CD8-positive, alpha-beta memory T cell (primary cell): ENCODE measurements at places on chromosomes 4 and X.

DNA sequence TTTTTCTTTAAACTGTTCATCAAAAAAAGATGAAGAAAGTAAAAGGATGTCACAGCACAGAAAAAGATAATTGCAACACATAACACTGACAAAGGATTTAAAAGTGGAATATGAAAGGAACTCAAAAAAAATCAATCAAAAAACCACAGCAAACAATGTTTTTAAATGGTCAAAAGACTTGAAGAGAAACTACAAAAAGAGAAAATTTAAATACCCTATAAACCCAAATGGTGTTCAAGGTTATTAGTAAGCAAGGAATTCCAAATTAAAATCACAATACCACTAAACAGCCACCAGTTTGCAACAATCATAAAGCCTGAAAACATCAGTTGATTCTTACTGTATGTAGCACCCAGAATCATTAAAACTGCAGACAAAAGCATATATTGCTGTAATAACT, 36.5 kb upstream of the PCDH10 start:
- DNase-seq, result no peak
- H3K27me3 ChIP-seq, result no peaks in the 10 kb centered on the region
- no peak overlapping the region for H3K4me3 ChIP-seq
- H3K4me1 ChIP-seq, result no peaks in the 10 kb centered on the region

DNA sequence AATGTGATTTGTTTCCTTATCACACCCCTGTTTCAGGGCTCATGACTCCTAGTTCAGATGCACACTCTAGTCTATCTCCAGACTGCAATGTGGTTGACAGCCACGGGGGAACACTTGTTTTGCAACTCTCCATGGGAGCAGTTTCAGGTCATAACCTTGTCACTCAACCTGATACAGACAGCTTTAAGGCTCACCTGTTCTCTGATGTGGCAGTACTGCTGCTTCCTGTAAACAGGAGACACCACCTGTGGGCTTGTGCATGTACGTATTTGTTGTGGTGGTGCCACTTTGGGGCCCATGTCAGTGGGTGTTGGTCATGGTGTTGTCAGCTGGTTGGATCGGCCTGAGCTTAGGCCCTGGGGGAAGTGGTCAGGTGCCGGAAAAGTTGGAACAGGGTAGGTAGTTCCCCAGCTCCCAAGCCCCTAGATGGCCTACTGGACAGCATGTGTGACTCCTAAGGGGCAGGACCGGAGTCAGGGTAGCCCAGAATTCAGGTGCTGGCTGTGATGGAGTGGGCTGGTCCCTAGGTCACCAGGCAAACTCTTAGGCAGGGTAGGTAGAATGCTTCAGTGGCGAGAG, 46.2 kb downstream of the FAM9B start:
- H3K36me3 ChIP-seq, result no peaks in the 10 kb centered on the region
- no peak overlapping the region for H3K4me3 ChIP-seq
- DNase-seq, result peak; percentile 3
- H3K4me1 ChIP-seq, result peaks cover 24% of the 10 kb centered on the region
- H3K27me3 ChIP-seq, result no peaks in the 10 kb centered on the region

DNA sequence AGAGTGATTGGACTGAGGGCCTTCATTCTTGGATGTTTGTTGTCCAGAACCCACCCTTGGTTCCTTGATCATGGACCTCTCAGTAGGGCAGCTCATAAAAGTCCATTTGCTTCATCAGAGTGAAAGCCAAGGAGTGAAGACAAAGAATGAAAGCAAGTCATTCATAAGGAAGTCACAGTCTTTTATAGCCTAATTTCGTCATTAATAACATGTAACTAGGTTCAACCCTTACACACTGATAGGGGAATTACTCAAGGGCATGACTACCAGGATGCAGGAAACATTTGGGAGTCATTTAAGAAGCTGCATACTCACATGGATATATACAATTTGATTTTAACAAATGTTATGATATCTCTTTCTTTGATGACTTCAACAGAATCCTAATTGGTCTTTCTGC, 95.2 kb downstream of the RPA4 start:
- no peak for DNase-seq
- H3K27ac ChIP-seq, result no peak overlapping the region
- no peak overlapping the region for H3K4me3 ChIP-seq
- H3K36me3 ChIP-seq, result no peaks in the 10 kb centered on the region
- no peaks in the 10 kb centered on the region for H3K27me3 ChIP-seq

- no peaks in the 10 kb centered on the region for H3K4me1 ChIP-seq
- DNase-seq, result no peak
- no peaks in the 10 kb centered on the region for H3K36me3 ChIP-seq
- H3K4me3 ChIP-seq, result no peak overlapping the region
- no peaks in the 10 kb centered on the region for H3K27me3 ChIP-seq
These were observed 69.4 kb downstream of the ARX start for GRCh38 chrX:24946369-24946768.

GRCh38 chrX:572538-573124, 58.0 kb upstream of the SHOX start:
- no peaks in the 10 kb centered on the region for H3K27me3 ChIP-seq
- DNase-seq, result no peak
- no peak overlapping the region for H3K27ac ChIP-seq
- H3K36me3 ChIP-seq, result no peaks in the 10 kb centered on the region
- H3K4me3 ChIP-seq, result no peak overlapping the region

DNA sequence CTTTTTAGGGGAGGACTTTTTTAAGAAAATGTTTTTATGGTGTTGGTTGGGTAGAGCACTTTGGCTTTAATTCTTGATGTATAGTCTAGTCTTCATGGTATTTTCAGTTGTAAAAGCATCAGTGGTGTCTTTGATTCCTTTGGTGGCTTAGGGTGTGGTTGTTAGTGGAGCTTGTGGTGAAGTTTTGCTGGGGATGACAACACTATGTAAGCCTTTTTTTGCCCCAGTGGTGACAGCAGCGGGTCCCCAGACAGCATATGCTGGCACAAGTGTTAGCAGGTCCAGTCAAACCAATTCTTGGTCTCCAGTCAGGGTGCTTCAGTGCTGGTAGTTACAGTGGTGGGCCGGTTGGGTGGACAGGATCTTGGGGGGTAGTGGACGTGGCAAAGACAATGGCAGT, 52.0 kb downstream of the CHIC1 start:
- no peaks in the 10 kb centered on the region for H3K36me3 ChIP-seq
- no peak for DNase-seq
- no peak overlapping the region for H3K27ac ChIP-seq
- no peaks in the 10 kb centered on the region for H3K27me3 ChIP-seq
- H3K4me3 ChIP-seq, result no peak overlapping the region

GRCh38 chrX:106780664-106781377, 21.7 kb upstream of the TBC1D8B start:
- no peak overlapping the region for H3K27ac ChIP-seq
- no peaks in the 10 kb centered on the region for H3K27me3 ChIP-seq
- no peaks in the 10 kb centered on the region for H3K4me1 ChIP-seq

GRCh38 chr4:160562661-160563060, 1459.8 kb downstream of the RAPGEF2 start:
- H3K27ac ChIP-seq, result no peak overlapping the region
- H3K4me1 ChIP-seq, result no peaks in the 10 kb centered on the region
- DNase-seq, result no peak
- H3K4me3 ChIP-seq, result no peak overlapping the region
- H3K27me3 ChIP-seq, result no peaks in the 10 kb centered on the region

DNA sequence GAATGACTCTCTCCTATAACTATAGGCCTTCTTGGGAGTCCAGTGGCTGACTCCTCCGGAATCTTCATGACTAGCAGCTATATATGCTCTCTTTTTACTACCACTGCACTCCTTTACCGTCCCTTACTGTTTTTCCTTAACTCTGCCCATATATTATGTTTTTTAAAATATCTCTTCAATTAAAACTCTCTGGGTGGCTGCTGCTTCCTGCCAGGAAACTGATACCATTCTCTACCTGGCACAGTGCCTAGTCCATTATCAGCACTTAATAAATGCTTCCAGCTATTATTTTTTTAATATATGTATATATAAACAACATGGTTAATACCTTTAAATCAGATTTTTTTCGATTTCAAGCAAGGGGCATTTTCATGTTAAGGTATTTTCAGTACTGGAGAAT, 136.6 kb upstream of the FAM47B start:
- no peaks in the 10 kb centered on the region for H3K36me3 ChIP-seq
- H3K4me3 ChIP-seq, result no peak overlapping the region
- H3K27me3 ChIP-seq, result no peaks in the 10 kb centered on the region

GRCh38 chr4:133347409-133347808, 198.3 kb downstream of the PCDH10 start:
- no peaks in the 10 kb centered on the region for H3K27me3 ChIP-seq
- no peak overlapping the region for H3K27ac ChIP-seq
- no peak for DNase-seq
- no peaks in the 10 kb centered on the region for H3K4me1 ChIP-seq
- H3K36me3 ChIP-seq, result no peaks in the 10 kb centered on the region

GRCh38 chr4:119034276-119035008, 101.2 kb upstream of the MYOZ2 start:
- H3K4me1 ChIP-seq, result no peaks in the 10 kb centered on the region
- H3K36me3 ChIP-seq, result no peaks in the 10 kb centered on the region
- H3K27me3 ChIP-seq, result peaks cover 7% of the 10 kb centered on the region
- H3K4me3 ChIP-seq, result no peak overlapping the region
- no peak overlapping the region for H3K27ac ChIP-seq

DNA sequence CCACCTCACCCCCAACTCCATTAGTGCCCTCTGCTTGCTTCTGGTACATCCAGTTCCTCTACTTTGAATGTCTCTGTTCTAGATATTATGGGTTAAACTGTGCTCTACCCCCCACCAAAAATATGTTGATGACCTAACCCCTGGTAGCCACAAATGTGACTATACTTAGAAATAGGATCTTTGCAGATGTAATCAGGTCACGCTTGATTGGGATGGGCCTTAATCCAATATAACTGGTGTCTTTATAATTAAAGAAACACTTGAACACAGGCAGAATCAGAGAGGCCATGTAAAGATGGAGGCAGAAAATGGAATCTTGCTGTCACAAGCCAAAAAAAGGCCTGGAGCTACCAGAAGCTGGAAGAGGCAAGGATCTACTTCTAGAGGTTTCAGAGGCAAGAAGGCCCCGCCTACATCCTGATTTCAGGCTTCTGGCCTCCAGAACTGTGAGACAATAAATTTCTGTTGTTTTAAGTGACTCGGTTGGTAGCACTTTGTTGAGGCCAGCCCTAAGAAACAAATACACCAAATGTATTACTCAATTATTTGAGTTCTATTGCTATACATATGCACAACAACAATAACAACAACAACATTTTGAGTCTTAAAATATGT, 220.0 kb downstream of the PPP3CA start:
- no peaks in the 10 kb centered on the region for H3K4me1 ChIP-seq
- H3K4me3 ChIP-seq, result no peak overlapping the region
- no peak overlapping the region for H3K27ac ChIP-seq
- no peak for DNase-seq

DNA sequence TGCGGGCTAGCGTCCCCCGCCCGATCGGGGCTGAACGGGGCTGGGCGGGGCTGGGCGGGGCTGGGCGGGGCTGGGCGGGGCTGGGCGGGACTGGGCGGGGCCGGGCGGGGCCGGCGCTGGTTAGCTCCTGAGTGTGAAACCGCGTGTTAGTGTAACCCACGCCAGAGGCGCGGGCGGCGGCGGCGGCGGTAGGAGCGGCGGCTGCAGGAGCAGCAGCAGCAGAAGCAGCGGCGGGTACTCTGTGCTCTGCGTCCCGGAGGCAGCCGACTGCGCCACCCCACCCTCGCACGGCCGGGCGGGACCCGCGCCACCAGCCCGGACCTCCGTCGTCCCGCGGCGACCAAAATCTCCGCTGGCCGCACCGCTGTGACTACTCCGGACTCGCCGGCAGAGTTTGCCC, 128.1 kb downstream of the LAS1L start:
- no peaks in the 10 kb centered on the region for H3K27me3 ChIP-seq
- no peak overlapping the region for H3K27ac ChIP-seq
- no peak for DNase-seq
- no peaks in the 10 kb centered on the region for H3K36me3 ChIP-seq
- H3K4me3 ChIP-seq, result no peak overlapping the region

GRCh38 chrX:68061206-68061535, 372.1 kb downstream of the OPHN1 start:
- no peaks in the 10 kb centered on the region for H3K27me3 ChIP-seq
- H3K4me1 ChIP-seq, result no peaks in the 10 kb centered on the region
- H3K4me3 ChIP-seq, result no peak overlapping the region
- no peaks in the 10 kb centered on the region for H3K36me3 ChIP-seq
- H3K27ac ChIP-seq, result no peak overlapping the region

GRCh38 chr4:158094413-158095134, 78.3 kb downstream of the GASK1B start:
- H3K36me3 ChIP-seq, result no peaks in the 10 kb centered on the region
- no peak overlapping the region for H3K4me3 ChIP-seq
- no peaks in the 10 kb centered on the region for H3K4me1 ChIP-seq
- H3K27me3 ChIP-seq, result no peaks in the 10 kb centered on the region
- DNase-seq, result no peak
- no peak overlapping the region for H3K27ac ChIP-seq

GRCh38 chrX:102154900-102155805, 624 bp downstream of the BEX5 start:
- peak; percentile 45 for DNase-seq
- H3K4me1 ChIP-seq, result peaks cover 3% of the 10 kb centered on the region
- H3K4me3 ChIP-seq, result peak overlapping the region; percentile 75
- no peaks in the 10 kb centered on the region for H3K27me3 ChIP-seq
- no peaks in the 10 kb centered on the region for H3K36me3 ChIP-seq

- no peak for DNase-seq
- H3K4me1 ChIP-seq, result peaks cover 91% of the 10 kb centered on the region
- H3K27me3 ChIP-seq, result no peaks in the 10 kb centered on the region
- H3K27ac ChIP-seq, result peak overlapping the region; percentile 51
- no peaks in the 10 kb centered on the region for H3K36me3 ChIP-seq
These were observed 165.3 kb upstream of the PPP1R2C start for GRCh38 chrX:42943051-42943974.

DNA sequence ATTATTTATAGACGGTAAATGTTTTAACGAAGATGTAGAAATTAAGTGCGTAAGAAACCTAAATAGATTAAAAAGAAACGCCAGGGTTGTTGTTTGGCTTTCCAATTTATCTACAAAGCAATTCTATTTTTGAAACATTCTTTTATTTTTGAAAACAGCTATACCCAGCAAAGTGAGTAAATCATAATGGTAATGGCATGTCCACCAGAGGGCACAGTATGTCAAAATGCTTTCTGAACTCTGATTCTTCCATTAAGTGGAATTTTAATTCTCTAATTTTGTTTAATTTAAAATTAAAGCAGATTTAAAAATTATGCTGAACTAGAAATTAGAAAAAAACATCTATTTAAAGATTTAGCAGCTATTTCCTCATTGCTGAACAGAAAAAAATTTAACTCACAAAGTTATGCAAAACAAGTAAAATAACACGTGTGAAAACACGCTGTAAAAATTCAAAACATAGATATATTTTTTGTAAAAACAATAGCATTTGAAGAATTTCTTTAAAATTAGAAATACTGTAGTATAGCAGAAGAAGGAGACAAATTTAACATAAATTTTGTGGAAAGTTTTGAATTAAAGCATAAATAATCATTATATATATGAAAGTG, 26.5 kb downstream of the RASSF6 start:
- H3K4me3 ChIP-seq, result no peak overlapping the region
- H3K36me3 ChIP-seq, result no peaks in the 10 kb centered on the region
- no peak overlapping the region for H3K27ac ChIP-seq
- no peaks in the 10 kb centered on the region for H3K4me1 ChIP-seq
- no peak for DNase-seq
- no peaks in the 10 kb centered on the region for H3K27me3 ChIP-seq

GRCh38 chrX:149949743-149950436, 11.6 kb upstream of the EOLA2 start:
- H3K4me3 ChIP-seq, result no peak overlapping the region
- no peaks in the 10 kb centered on the region for H3K36me3 ChIP-seq
- H3K27me3 ChIP-seq, result no peaks in the 10 kb centered on the region
- no peak overlapping the region for H3K27ac ChIP-seq
- no peak for DNase-seq
